ENCODE measurements at places on chromosomes 3 and 15. TPM values are rescaled to one million over a fixed set of nuclear protein-coding genes. Genes with fewer than 3 reads are reported as not detected.
A peak's percentile ranks its signal among the peaks of the same experiment; 100 is the strongest.

CLASP2 gene
- polyA plus RNA-seq, result 33.9 TPM

GRCh38 chr3:60202052-60202726 lies 1049.1 kb downstream of the FHIT start:
- DNase-seq, result no peak

A4GNT gene
- 0.23 TPM for polyA plus RNA-seq

- no peak for DNase-seq
Observed at GRCh38 chr3:101512396-101512645, 691 bp downstream of the SENP7 start.

TRPM1 gene
- not detected for polyA plus RNA-seq

RYR3 gene
- polyA plus RNA-seq, result 53.3 TPM

SNRK gene
- polyA plus RNA-seq, result 29.8 TPM

GOLGA8H gene
- polyA plus RNA-seq, result 0.47 TPM

KIF7 gene
- 5.7 TPM for polyA plus RNA-seq

- peak; percentile 26 for DNase-seq
Observed at GRCh38 chr3:57758686-57759085, 2.6 kb downstream of the SLMAP start.

DNA sequence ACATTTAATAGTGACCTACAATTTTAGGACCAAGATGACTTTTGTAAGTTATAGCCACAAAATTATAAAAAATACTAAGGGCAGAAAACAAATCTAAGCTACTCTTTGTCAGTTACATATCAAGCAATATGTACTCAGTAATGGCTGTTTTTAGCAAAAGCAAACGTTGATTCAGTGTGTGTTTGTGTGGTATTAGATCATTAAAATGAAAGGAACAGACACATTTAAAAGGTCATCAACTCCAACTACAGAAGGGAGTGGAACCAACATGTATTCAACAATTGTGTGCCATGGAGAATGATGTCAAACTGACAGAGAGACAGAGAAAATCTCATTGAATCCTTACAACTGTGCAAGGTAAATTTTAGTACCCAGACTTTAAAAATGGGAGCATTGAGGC lies 268.8 kb upstream of the STT3B start:
- DNase-seq, result no peak

DNA sequence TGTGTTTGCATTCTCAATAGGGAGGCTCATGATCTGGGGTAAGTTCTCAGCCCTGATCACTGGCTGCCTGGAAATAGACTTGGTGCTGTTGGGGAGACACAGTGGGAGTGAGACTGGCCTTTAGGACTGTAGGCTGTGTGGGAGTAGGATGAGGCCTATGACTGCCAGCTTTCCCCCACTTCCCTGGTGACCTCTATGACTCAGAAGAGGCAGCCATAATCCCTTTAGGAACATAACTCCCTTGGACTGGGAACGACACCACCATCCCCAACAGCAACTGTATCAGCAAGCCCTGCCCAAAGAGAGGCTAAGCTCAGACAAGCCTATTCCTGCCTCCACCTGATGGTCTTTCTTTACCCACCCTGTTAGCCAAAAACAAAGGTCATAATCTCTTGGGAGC lies 91.3 kb downstream of the SUCNR1 start:
- DNase-seq, result no peak

DNA sequence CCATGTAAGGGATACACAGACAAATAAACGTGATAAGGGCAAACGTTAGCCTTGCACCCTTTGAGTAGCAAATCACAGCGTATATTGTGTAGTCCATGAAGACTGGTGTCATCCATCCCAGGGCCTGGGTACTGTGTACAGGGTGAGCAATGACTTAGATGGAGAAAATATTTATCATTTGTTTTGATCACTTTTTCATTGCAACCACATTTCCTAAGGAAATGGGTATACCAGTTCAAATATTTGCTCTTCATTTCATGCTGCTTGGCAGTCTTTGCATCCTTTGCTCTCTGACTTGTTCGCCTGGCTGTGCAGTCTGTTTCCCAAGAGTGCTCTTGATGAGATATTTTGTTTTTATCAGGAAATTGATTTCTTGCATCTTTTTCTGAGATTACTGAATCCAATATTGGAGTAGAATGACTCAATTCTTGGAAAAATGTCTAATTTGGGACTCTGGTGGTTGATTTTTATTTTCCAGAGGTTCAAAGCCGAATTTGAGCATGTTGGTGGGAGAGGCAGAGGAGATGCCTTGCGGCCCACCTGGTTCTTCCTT lies 424.6 kb upstream of the SEMA6D start:
- no peak for DNase-seq

DNA sequence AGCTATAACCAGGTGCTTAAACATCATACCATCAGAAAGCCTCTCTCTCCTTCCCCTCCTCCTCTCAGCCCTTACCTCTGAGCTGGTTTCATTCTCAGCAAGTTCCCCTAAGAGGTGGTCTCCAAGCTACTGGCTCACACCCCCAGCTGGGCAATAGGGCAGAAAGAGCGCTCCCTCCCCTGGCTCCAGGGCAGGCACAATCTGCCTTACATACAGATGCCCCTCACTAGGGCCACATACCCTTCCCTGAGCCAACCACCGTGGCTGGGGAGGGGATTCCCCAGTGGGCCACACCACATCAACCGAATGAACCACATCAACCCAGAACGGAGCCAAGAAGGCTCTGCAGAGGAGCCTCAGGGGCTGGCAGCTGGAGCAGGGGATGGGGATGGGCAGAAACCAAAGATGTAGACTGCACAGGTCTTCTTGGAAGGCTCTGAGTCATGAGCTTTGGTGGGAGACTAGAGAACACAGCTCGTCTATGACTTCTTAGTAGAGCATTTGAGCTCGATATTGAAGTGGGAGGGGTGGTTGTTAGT lies 4.6 kb upstream of the FBLN2 start:
- no peak for DNase-seq

Data from muscle of back (tissue), 13 donors.